ENCODE measurements at places on chromosomes 12 and 14.

- no peak for DNase-seq
Measured at GRCh38 chr12:75549989-75550388, 38.6 kb upstream of the KRR1 start.

- no peak for DNase-seq
Measured at GRCh38 chr12:44748950-44749468, 127.1 kb downstream of the NELL2 start.

GRCh38 chr14:106507354-106507753 is 981.0 kb downstream of the TMEM121 start:
- DNase-seq: no peak

GRCh38 chr14:99720941-99721791 is 37.1 kb downstream of the CYP46A1 start:
- no peak for DNase-seq

DNA sequence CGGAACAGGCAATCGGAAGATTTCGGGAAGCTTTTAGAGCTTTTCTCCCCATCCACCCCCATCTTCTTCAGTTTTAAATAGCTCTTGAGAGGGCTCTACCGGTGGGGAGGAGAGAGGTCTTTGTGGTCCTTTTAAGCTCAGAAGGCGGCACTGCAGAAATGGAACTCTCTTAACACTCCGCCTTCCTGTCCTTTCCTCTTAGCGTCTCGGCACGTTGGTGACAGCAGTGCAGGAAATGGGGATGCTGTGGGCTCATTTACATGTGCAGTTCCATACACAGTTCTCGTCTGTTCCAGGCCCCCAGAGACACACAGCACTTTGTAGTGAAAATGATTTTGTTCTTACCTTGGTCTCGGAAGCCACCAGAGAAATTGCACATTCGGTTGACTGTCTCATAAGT is 50.4 kb upstream of the RIN3 start:
- DNase-seq: no peak

- DNase-seq: no peak
Measured at GRCh38 chr14:69574263-69574953, at the start of gene CCDC177. TSS of gene CCDC177 (minus strand) at chr14:69574871. CDS start at chr14:69573622, 1,249 bp downstream.

DNA sequence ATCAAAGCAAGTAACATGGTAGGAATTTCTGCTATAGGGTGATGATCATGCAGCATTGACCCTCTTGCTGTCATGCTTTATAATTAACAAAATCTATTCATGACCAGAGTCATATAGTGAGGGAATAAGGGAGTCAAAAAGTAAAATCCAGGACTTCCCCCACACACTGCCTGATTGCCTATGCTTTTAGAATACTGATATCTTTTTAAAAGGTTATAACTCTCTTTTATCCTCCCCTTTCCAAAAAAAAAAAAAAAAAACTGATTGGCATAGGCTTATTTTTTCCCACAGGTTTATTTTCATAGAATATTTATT is 51.4 kb downstream of the ZFP36L1 start:
- no peak for DNase-seq

- DNase-seq: peak; percentile 64
Measured at GRCh38 chr14:95527387-95528002, 7.4 kb upstream of the GLRX5 start.

GRCh38 chr14:105914738-105915385 is 388.5 kb downstream of the TMEM121 start:
- DNase-seq: no peak

GRCh38 chr12:113142173-113142885 is 6.8 kb upstream of the RASAL1 start:
- no peak for DNase-seq

DNA sequence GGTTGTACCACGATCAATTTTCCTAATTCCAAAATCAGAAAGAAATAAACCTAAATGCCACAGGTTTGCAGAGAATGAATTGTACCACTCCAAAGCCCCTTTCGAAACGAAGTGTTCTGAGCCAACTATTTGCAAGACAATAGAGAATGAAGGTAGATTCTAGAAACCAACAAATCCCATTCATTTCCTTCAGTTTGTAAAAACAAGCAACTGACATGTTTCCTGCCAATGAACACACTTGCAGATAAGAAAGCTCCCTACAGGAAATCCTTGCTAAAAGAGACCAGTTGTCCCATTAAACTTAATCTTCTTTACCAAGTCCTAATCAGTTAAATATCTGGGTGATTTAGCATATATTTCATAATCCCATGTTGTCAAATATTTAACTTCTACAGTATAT is 198.4 kb upstream of the FOXN3 start:
- DNase-seq: no peak

DNA sequence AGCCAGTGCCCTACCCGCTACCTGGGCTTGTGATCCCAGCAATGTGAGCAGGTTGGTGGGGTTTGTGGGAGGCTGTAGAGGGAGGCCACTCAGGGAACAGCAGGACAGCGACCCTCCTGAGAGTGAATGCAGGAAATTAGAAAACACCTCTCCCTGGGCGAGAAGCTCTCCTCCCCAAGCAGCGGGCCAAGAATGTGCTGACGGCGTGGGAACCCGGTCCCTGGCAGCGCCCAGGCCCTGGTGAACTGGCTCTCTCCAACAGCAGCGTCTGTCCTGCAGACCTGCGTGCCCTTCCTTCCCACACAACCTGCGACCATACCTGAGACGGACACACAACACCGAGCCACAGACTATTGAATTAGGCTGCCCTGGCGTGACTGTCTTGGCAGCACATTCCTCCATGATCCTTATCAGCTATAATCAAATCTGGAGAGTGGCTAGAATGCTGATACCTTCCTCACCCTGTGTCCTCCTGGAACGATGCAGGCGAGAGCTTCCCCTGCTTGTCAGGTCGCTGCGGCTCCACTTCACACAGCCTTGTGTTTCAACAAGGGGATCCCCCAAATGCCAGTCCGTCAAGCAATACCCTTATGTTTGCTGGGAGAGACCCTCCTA is 114.8 kb upstream of the GSC start:
- DNase-seq: no peak

DNA sequence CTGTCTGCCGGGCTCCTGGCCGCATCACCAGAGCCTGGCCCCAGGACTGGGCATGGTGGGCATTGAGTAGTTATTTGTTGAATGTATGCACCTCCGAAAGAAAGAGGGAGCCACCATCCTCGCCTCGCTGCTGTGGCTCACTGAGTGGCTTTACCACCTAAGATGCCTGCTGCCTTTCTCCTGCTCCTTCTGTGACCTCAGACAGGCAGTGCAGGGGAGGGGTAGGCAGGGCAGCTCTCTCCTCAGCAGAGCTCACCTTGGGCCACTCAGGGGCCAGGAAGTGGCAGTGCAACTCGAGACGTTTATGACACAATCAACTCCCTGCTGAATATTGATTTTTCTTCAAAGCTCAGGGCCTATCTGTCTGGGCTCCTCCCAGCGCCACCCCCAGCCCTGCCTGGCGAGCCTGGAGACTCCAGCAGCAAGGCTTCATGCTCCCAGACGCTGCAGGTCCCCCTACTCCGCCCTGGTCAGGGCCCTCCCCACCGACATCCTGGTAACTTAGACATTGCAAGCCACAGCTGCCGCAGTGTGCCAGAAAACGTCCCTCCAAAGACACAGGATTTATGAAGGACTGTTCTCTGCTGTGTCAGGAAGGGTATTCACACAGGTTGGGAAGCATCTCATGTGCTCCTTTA is 84.3 kb upstream of the DIO3 start:
- DNase-seq: no peak

DNA sequence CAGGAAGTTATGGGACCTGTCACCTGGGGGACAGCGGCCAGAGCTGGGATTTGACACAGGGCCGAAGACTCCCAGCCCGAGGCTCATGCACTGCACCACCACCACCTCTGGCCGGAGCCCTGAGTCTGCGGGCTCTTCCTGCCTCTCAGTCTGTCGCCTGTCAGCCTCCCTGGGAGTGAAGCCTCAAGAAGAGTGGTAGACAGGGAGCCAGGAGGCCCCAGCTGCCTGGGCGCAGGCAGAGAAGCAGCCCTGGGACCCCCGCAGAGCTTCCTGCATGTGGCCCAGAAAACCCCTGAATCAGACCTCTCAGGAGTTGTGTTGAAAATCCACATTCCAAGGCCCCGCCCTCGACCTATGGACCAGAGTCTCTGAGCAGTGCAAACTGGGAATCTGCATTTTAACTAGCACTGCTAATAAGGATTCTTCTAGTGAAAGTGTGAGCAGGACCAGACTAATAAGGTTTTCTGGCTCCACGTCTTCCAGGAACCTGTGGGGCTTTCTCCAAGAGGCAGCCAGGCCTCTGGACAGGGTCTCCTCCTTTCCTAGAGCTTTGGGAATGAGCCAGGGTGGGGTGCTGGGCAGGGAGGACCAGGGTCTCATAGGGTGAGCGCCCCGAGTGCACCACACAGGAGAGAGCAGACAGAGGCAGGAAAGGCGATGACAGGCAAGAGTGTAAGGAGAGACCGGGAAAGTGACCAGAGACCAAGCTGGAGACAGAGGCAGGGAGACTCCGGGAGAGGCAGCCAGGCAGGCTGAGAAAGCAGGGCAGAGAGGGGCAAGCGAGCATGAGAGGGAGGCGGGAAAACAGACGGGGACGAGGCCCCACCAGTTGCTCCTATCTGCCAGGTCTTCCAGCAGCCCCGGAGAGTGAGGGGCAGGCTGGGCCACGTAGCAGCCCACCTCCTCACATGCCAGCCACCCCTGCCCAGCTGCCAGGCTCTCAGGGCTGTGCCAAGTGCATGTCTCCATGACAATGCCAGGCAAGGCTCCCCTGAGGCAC is 112.4 kb downstream of the BCL11B start:
- no peak for DNase-seq

- no peak for DNase-seq
Measured at GRCh38 chr14:89114109-89114508, 289.7 kb downstream of the TTC8 start.

Measured in fibroblast of skin of left biceps (primary cell).